CD4-positive, alpha-beta T cell treated with Interleukin-4 for 1 hour (primary cell): ENCODE measurements at places on chromosomes 11 and 22.

- no peak for DNase-seq
Measured at GRCh38 chr11:69284081-69284511, 9.9 kb upstream of the MYEOV start.

DNA sequence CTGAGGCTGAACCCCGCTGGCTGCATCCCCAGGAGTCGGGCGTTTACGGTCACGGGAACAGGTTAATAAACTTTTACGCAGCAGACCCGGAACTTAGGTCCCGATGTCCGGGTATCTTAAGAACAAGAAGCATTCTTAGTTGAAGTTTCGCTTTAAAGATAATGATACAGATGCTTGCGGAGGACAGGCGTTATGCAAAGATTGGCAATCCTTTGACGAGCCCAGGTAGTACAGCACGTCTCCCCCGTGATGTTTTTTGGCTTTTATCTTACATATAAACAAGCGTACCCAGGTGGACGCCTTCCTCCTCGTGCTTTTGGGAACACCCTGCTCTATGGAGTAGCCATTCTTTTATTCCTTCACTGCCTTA is 871 bp upstream of the TOLLIP start:
- DNase-seq: no peak

DNA sequence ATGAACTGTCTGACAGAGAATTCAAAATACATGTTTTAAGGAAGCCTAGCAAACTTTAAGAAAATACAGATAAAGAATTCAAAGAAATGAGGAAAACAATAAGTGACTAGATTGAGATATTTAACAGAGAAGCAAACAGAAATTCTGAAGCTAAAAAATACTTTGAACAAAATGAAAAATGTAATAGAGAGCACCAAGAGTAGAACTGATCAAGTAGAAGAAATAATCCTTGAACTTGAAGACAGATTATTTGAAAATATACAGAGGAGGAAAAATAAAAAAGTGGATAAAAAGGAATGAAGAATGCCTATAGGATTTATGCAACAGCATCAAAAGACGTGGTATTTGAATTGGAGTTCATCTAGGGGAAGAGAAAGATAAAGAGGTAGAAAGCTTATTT is 101.9 kb upstream of the OR4B1 start:
- peak; percentile 19 for DNase-seq

GRCh38 chr11:14713496-14714244 is 70.1 kb downstream of the PDE3B start:
- peak; percentile 71 for DNase-seq

DNA sequence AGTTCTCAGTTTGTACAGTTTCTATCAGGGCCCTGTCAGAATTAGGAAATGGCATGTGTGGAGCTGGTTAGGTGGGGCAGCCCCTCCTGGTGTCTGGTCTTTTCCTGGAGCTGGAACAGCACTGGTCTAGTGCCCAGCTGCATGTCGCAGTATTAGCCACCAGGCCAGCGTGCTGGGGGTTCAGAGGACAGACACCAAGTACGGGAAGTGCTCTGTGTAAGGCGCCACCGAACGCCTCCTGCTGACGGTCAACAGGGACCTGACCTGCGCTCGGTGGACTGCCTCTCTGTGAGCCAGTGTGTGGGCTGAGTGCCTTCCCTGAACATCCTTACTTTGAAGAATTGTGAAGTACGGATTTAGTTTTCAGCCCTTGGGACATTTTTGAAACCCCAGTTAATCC is 33.9 kb downstream of the AP2A2 start:
- DNase-seq: no peak

DNA sequence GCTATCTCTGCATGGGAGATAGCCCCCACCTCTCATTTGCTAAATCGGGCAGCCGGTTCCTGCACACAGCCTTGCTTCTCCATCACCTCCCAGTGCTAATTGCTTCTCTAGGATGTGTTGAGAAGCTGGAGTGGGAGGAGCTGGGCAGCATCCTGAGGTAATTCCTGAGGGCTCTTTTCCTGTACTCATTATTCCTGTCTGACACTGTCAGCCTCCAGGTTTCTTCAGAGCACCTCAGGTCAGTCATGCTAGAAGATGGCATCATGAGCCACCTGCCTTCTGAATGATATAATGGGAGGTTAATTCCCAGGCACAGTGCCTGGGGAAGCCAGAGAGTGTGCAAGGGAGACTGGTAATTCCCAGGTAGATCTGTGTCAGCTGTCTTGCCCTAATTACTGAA is 133.0 kb downstream of the RAB38 start:
- DNase-seq: no peak

DNA sequence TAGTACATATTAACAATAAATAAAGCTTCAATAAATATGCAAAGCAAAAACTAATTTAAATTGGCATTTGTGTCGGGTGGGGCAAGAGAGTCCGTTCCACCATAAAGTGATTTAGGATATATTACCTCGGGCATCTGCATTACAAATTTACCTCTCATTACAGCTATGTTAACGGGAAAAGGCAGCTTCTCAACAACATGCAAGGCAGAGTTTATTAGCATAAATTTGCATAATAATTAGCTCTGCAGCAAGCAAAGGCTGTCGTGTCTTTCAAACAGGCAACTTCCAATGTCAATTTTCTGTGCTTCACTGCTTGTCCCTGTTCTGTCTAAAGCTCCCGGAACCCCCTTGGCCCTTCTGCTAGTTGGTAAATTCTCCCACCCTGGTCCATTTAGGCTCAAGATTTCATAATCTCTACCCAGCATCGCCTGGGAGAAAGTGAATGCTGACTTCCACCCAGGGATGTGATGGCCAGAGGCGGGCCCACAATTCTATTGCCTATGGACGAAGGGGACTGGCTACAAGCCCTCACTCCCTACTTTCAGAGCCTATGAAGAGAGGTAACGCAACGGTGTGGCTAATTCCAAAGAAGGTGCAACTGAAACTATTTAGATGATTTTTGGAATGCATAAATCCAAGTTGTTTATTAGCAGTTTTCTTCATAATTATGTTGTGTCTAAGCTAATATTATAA is 462.1 kb downstream of the OPCML start:
- no peak for DNase-seq

- no peak for DNase-seq
Measured at GRCh38 chr11:117796456-117796871, 552 bp downstream of the DSCAML1 start.

GRCh38 chr11:962688-963087 is 37.0 kb downstream of the AP2A2 start:
- no peak for DNase-seq

GRCh38 chr11:107427569-107428180 is 29.9 kb downstream of the CWF19L2 start:
- no peak for DNase-seq

DNA sequence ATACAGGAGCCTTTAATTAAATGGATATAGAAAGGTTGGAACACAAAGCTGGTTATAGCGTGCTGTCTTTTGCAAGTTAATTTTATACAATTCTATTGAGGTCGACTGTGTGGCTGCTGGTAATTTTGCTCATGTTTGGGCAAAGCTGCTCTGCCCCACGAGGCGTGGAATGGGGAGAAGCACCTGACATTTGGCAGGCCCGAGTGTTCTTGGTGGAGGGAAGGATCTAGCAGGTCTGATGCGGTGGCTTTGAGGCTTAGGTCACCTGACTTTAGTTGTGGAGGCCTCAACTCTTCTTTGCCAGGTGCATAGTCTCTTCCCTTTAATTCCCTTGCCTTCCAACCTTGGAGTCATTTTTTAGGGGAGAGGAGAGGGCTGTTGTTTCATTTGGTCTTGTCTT is 97.3 kb downstream of the ZBTB16 start:
- DNase-seq: no peak

- no peak for DNase-seq
Measured at GRCh38 chr11:57964660-57965059, 59.0 kb upstream of the OR9Q1 start.

- no peak for DNase-seq
Measured at GRCh38 chr11:99773646-99774045, 752.9 kb downstream of the CNTN5 start.

DNA sequence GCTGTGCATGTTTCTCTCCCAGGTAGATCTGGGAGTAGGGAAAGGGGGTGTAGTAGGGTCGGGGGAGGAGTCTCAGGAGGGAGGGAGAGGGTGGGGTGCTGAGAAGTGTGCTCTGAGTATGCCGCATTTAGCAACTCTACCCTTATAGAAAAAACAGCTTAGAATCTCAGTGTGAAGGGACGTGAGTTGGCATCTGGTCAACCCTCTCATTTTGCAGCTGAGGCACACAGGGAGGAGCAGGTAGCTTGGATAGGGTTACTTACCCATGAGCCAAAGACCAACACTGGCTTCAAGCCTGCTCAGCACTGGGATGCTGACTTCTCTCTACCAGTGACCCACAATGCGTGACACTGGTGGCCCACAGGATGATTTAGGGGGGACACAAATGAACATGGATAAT is 95.9 kb downstream of the FBXO7 start:
- no peak for DNase-seq

GRCh38 chr11:7551571-7551970 is 37.8 kb downstream of the PPFIBP2 start:
- no peak for DNase-seq

DNA sequence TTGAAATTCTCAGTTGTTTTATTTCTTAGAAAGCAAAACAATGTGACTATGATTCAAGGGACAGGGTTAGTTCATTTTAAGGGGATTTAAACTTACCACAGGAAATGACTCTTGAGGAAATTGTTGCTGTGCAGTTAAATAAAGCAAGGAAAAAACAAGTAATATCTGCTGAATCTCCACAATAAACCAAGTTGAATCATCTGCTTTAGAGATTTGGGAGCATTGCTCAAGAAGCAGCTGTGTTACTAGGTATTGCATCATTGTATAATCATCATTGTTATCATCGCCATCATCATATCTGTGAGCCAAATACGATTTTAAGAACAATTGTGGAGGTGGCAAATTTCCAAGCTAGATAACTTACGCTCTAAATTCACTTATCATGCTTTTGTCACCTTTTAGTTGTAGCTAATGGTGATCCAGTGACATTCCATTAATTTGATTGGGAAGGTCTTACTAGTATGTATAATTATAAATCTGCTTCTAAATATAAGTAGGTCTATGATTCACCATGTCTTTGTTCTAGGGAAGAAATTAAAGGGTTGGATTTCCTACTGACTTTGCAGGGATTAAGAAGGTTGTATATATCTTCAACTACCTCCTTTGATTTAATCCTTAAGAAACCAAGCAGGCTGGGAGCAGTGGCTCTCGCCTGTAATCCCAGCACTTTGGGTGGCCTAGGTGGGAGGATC is 19.9 kb downstream of the MMP10 start:
- DNase-seq: no peak

- no peak for DNase-seq
Measured at GRCh38 chr11:120615391-120615790, 103.8 kb downstream of the GRIK4 start.

- no peak for DNase-seq
Measured at GRCh38 chr11:66052664-66052982, 459 bp downstream of the SF3B2 start.

GRCh38 chr11:32331098-32331497 is 104.2 kb downstream of the WT1 start:
- no peak for DNase-seq

GRCh38 chr11:12862696-12863469 is 146.2 kb upstream of the RASSF10 start:
- DNase-seq: no peak

GRCh38 chr11:117381481-117382387 is 54.1 kb downstream of the CEP164 start:
- no peak for DNase-seq

GRCh38 chr22:27129266-27129665 is 471.9 kb downstream of the MIAT start:
- no peak for DNase-seq

DNA sequence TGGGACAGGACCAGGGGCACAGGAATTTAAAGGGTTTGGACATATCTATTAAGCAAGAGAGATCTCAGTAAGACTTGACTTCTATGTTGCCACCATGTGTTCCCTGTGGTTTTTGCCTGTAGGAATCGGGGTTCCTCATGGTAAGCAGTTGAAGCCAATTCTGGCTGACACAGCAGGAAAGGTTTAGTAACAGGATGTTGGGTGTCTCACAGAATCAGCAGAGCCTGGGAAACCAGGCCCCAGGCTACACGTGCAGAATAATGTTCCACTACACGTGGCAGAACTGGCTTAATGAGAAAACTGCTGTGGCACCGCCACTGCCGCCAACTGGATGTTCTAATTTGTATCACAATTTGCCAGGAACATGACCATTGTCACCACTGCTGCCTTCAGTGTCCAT is 264.6 kb upstream of the PLET1 start:
- no peak for DNase-seq

DNA sequence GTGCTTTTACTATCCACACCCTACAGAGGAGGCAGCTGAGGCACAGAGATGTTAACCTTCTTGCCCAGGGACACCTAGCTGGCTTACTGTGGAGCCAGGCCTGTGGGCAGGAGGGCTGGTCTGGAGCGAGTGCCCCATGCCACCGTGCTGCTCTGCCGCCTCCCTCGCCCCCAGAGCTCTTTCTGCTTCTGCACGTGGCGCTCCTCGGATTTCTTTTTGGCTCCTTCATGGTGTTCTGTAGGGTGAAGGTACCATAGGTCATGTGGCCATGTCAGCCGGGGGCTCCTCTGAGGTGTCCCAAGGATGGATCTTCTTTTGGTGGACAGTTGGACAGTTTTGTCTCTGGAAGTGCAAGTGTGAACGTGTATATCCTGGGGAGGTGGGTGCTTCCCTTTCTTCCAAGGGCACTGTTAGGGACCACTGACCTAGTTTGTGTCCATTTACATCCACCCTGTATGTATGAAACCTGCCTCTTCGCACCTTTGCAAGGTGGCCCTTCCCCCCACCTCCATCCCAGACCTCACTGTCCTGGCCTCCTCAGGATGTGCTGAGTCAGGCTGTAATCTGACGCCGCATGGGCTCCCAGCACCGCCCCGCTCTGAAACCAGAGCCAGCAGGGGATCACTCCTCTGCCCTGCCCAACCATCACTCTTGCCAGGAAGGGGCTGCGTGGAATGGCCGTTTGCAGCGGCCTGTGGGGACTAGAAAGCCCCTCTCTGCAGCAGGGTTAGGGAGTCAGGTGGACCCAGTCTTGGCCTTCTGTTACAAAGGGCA is 31.7 kb downstream of the POLR3H start:
- DNase-seq: no peak

DNA sequence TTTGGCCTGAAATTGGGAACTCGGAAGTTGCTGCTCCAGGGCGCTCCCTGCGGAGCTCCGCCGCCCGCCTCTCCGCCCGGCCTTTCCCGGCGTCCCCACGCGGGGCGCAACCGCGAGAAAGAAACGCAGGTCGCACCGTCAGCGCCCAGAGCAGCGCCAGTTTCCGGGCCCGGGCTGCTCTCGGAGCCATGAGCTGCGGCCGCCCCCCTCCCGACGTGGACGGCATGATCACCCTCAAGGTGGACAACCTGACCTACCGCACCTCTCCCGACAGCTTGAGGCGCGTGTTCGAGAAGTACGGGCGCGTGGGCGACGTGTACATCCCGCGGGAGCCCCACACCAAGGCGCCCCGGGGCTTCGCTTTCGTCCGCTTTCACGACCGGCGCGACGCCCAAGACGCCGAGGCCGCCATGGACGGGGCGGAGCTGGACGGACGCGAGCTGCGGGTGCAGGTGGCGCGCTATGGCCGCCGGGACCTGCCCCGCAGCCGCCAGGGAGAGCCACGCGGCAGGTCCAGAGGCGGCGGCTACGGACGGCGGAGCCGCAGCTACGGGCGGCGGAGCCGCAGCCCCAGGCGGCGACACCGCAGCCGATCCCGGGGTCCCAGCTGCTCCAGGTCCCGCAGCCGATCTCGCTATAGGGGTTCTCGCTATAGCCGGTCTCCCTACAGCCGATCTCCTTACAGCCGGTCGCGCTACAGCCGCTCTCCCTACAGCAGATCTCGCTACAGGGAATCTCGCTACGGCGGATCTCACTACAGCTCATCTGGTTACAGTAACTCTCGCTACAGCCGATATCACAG is 521 bp downstream of the SRSF8 start:
- peak; percentile 73 for DNase-seq
